Effector CD4-positive, alpha-beta T cell (primary cell): ENCODE measurements at places on chromosomes 4 and X.

GRCh38 chr4:153745651-153746050, 14.2 kb downstream of the RNF175 start:
- no peak for DNase-seq

DNA sequence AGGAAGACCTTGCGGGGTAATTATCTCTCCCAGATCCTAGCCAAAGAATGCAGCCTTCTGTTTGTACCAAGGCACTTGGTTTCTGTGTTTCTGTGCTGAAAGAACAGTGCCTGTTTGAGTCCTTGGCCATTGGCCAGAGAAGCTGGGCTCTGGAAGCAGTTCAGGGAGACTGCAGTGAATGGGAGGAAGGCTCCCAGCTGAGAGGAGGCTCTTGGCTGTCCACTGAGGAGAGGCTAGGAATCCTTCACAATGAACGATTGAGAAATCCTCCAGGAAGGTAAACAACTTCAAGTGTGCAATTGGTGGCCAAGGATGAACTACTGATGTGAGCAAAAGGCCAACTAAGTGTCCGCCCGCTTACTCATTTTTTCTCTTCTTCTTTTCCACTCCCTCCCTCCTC, 61.3 kb downstream of the HS3ST1 start:
- no peak for DNase-seq

GRCh38 chrX:45745479-45745878, 544.8 kb upstream of the DIPK2B start:
- no peak for DNase-seq

GRCh38 chr4:1449833-1450741, 43.8 kb upstream of the NKX1-1 start:
- DNase-seq, result no peak

GRCh38 chr4:87034527-87034926, 99.7 kb downstream of the AFF1 start:
- no peak for DNase-seq

DNA sequence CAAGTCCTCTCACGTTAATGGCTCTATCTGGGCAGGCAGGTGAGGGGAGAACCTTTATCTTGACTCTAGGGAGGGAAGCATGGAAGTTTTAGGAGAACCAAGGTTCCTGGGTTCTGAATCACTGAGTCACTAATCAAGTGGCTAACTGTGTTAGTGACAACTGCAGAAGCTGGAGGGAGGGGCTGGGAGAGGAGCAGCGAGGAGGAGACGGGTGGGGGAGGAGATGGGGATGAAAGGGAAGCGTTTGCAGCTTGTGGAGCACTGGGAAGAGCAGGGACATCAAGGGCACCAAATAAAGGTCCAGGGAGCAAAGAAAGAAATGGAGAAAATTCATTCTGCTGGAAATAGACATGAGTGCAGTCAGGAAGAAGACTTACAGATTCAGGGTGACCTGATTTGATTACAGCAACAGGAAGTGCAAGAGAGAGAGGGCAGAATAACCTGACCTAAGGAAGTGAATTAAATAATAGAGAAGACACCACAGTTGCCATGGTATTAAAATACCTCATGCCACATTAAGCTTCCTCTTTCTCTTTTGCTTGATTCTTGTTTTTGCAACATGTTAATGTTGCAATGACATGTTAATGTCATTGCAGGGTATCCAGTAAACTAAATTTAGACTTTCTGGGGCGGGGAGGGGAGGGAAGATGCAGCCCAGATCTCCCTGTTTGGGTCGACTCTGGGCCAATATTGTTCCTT, 4.5 kb upstream of the SETD7 start:
- DNase-seq, result no peak

GRCh38 chr4:140100771-140101170, 53.2 kb downstream of the MAML3 start:
- DNase-seq, result no peak

- DNase-seq, result no peak
Measured at GRCh38 chr4:155604718-155605626, 61.7 kb upstream of the GUCY1A1 start.

DNA sequence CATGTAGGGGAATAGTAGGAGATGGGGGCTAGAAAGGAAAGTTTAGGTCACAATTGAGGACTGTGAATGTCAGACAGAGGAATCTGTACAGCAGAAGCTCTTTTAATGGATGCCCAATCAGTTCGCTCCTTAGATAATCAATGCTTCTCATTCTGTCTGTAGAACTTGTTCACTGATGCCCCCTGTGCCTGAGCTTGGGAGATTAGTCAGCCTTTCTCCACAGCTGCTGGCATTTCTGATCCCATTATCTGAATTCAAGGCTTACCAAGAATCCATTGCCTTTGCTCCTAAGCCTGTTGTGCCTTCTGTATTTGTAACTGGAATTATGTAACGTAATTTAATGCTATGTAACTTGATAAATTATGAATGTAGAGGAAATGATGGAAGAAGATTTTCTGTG, 53.2 kb upstream of the BBS12 start:
- no peak for DNase-seq

GRCh38 chr4:25563071-25563564, 92.5 kb upstream of the SLC34A2 start:
- no peak for DNase-seq

GRCh38 chr4:82900066-82900410, 497 bp upstream of the THAP9 start:
- DNase-seq, result no peak

GRCh38 chrX:13081395-13082205, 37.2 kb upstream of the FAM9C start:
- DNase-seq, result no peak

GRCh38 chrX:153903991-153904957, at the start of gene AVPR2:
AVPR2 (plus strand) TSS chrX:153904673; CDS start chrX:153905146, 473 bp downstream.
- no peak for DNase-seq
